ENCODE measurements at places on chromosomes 1 and 21.

DNA sequence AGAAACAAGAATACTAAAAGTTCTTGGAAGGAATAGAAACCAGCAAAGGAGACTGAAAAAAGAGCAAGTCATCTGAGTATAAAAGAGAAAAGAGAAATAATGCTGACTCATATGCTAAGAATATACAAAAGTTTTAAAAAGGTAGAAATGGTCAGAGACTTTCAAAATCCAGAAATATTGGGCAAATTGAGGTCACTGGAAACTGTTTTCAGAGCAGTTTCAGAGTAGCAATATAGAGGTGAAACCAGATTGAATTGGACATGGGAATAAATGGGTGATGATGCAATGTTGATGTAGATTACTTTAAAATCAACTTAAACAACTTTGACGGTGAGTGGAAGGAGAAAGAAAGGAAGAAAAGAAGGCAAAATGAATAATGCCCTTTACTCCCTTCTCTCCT is 1.8 kb upstream of the RPS6KC1 start:
- DNase-seq = no peak

DNA sequence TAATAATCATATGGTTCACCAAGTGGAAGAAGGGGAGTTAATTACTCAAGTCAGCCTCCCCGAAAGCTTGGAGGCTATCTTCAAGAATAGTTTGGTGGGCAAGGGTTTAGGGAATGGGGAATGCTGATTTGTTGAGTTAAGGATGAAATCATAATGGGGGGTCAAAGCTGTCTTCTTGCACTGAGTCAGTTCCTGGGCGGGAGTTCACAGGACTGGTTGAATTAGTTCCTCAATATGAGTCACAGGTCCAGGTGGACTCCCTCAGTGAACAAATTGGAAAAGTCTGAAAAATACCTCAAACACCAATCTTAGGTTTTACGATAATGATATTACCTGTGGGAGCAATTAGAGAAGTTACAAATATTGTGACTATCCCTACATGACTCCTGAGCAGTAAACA is 115.2 kb upstream of the COA6 start:
- DNase-seq = no peak

DNA sequence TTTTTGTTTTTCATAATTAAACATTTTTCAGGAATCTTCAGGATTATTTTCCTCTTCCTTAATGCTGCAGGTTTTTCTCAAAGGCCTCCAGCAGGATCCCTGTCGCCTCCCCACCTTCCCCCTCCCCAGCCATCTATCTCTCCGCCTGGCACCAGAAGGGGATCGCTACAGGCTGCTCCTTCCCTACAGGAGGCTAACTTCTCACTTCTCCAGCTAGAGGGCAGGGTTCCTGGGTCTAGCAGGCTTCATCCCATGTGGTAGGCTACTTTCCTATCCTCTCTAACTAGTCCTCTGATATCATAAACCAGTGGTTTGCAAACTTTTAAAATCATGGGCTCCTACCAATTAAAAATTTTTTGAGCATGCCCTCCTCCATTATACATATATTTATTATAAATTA is 104.1 kb downstream of the KCNN3 start:
- no peak for DNase-seq

GRCh38 chr1:218953386-218953785 is 220.3 kb upstream of the LYPLAL1 start:
- no peak for DNase-seq

- no peak for DNase-seq
Observed at GRCh38 chr1:165490175-165490574, 45.2 kb upstream of the RXRG start.

DNA sequence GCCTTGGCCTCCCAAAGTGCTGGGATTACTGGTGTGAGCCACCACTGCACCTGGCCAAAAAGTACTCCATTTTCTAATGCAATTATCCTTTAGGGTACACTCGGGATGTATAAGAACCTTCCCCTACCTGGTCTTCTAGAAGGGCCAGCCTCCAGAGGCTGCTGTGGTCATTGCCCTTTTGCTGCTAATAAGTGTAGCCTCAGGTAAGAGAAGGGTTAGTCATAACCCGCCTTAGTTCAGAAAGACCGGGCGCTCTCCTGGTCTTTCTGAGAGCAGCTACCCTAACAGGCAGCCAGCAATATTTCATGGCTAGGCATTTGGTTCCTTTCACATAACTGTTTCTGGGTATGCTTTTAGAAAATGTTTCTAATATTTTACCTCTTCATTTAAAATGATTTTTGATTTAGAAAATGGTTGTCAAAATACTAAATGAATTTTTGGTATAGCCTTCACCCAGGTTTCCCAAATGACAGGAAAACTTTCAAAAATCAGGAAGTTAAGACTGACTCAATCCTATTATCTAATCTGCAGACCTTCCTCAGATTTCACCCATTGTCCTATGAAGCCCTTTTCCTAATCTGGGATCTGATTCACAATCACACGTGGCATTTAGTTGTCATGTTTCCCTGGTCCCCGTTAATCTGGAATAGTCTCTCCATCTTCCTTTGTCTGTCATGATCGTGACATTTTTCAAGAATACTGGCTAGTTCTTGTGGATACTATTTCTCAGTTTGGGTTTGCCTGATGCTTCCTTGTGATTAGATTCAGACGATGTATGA is 479.0 kb downstream of the SIPA1L2 start:
- no peak for DNase-seq

DNA sequence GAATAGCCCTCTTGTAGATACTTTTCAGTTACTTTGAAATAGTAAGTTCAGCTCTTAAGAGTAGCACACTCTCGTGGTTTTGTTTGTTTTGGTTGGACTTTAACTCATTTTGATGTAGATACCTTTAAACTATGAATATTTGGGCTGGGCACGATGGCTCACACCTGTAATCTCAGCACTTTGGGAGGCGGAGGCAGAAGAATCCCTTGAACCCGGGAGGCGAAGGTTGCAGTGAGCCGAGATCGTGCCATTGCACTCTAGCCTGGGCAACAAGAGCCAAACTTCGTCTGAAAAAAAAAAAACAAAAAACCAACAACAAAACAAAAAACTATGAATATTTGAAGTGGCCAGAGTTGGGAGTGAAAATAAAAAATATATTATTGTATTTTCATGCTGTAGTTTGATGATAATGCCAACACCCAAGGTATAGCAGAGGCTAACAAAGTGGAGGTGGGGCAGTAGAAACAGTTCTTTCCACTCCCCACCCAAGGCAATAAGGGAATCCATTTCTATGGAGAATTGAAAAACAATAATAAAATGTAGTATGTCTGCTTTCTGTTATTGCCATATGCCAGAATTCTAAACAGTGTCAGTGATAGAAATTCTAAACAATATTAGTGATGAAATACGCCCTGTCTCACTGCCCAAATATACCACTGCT is 1.7 kb downstream of the ZNF326 start:
- no peak for DNase-seq

GRCh38 chr1:39220891-39221870 is 16.7 kb downstream of the MACF1 start:
- no peak for DNase-seq

- no peak for DNase-seq
Observed at GRCh38 chr1:41045740-41046139, 24.2 kb upstream of the SLFNL1 start.

DNA sequence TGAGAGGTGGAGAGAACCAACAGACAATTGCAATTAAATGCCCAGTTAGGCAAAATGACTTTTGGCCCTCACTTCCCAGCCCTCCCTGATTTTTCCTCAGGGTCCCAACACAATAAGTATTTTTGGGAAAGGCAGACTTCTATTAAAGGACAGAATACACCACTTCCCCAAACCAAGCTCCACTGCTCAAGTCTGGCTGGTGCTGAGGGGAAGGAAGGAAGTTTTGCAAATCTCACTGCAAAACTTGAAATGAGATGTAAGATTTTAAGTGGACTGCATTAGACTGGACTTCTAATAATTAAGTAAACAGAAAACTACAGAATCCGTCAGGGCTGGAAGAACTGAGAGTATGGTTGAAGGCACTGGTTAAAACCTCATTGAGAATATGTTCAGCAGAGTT is 32.2 kb upstream of the CD1D start:
- no peak for DNase-seq

Measured in GM12878 (cell line).